ENCODE measurements at places on chromosomes 2 and 18. TPM values are rescaled to one million over a fixed set of nuclear protein-coding genes. Genes with fewer than 3 reads are reported as not detected.

DNA sequence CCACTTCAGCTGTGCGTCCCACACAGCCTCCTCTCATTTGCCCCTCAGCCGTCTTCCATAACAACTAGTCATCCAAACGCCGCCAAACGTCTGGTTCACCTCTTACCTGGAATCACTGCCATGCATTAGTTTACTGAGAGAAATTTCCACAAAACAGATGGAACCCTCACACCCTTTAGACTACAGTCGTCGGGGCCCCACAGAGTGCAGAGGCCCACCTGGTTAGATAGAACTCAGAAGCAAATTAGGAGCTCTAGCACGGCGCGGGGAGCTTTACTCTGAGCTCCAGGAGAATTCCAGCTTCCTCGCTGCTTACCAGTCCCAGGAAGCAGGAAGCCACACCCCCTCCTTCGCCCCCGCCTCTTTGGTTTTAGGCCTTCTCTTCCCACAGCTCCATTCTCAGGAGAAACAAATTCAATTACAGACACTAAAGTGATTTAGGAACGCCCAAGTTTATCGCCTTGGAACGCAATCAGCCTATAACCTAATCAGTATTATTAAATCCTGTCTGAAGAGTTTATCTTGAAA, 9.4 kb downstream of the RNU2-63P start:
- DNase-seq: no peak

DNA sequence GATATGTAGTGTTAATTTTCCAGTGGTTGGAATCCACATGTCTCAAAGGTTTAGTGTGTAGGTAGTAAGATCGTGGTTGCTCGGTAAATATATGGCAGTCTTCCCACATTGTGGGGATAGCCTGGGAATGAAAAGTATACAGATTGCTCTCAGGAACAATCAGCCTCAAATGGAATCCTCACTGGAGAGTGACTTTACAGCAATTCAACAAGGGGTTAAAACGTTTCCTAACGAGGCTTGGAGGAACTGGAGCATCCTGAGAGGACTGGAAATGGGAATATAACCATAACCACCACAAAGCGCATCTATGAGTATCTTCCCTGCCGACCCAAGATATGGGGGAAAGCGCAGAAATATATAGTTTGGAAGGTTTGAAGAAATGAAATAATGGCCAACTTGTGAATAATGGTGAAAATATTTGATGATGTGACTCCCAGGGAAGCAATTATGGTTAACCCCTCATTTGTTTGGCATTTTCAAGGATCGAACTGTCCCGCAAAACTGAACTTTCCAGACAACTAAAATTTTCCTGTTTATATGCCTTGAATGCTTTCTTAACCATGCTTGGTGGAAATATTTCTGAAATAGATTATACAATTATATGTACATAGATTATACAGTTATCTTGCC, 100.7 kb upstream of the FOSL2 start:
- no peak for DNase-seq

NMUR1 gene
- total RNA-seq: not detected

DNA sequence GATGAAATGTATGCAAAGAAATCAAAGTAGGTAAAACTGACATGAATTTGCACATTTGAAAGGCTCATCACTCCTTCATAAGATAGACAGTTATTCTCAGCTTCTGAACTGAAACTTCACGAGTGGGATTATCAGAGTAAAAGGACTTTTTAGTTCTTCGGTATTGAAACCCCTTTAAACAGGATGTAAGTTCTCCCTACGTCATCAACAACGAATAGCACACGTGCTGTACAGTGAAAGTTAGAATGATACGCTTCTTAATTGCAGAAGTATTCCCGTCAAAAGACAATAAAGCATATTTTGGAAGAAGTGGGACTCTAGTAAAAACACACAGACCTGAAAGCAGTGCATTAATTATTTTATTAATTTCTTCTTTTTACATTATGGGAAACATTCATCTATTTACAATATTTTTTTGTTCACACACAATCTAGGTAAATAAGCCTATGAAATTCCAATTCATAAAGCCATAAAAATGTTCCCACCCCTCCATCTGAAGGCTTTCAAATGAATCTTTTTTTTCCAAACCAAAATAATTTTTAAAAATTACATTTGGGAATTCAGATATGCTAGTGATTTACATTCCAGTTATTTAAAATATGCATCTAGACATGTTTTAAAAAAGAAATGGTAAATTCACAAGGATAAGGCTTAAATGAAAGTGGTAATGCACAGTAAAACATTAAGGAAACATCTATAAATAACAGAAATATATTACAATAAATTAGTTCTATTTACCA, 45.9 kb downstream of the TGIF1 start:
- no peak for DNase-seq

DNA sequence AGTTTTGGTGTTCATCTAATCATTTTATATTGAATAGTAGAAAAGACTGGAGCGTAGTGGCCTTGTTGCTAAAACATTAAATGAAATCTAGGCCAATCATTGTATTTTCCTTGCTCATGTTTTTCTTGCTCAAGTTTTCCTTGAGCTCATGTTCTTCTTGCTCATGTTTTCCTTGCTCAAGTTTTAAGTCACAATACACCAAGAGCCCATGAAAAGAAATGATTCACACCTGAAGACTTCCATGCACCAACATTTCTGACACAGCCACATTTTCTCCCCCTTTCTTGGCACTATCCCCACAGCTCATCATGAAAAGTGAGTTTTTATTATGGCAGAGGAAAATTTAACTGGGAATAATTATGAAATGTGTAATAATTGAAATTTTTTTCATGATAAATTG, 92.0 kb downstream of the LRP1B start:
- no peak for DNase-seq

SERPINB3 gene
- not detected for total RNA-seq

LCT gene
- total RNA-seq: not detected

GRCh38 chr18:75977081-75977480, 518.0 kb downstream of the ZNF516 start:
- DNase-seq: no peak

LRATD1 gene
- not detected for total RNA-seq

DNA sequence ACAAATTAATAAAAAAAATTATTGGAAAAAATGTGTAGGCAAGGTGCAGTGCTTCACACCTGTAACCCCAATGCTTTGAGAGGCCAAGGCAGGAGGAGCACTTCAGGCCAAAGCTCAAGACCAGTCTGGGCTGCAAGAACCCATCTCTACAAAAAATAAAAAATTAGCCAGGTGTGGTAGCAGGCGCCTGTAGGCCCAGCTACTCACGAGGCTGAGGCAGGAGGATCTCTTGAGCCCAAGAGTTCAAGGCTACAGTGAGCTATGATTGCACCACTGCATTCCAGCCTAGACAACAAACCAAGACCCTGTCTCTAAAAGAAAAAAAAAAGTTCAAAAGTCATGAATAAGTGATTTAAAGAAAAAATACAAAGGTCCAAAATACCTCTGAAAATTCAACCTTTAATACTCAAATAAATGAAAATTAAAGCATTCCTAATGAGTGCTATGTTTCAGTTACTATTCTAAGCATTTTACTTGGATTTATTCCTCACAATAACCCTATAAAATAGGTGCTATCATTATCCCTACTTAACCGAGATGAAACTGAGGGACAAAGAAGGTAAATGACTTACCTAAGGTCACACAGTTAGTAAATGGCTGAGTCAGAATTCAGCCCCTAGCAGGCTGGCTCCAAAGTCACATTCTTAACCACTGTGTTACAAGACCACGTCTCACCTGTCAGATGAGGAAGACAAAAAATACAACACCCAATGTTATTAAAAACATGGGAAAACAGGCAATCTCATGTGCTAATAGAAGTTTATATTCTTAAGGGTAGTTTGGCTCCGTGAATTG, 36.4 kb upstream of the PCBP1 start:
- no peak for DNase-seq

DNA sequence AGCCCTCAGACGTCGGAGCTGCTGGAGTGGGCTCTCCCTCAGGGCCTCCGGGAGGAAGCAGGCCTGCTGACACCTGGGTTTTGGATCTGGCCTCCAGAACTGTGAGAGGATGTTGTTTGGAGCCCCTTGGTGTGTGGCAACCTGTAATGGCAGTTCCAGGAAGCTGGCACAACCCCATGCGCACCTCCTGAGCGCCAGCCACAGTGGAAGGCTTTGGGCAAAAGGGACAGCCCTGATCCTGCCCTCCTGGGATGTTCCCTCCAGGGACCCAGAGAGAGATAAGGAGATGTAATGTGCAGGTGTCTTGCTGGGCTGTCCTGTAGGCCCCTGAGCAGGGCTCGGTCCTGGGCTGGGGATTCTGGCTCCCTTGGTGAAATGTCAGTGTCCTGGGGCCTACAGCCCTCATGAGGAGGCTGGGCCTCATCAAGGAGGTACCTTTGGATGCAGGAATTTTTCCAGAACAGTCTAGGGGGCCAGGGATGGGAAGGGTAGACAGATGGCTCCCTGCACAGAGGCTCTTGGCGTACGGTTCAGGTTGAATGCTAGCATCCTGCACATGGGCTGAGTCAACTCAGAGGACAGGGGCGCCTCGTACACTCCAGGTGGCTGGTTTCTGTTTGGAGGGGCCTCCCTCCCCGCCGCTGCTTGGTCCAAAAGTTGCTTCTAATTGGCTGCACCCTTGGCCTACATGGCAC, 61.1 kb downstream of the ASB1 start:
- DNase-seq: no peak

DNA sequence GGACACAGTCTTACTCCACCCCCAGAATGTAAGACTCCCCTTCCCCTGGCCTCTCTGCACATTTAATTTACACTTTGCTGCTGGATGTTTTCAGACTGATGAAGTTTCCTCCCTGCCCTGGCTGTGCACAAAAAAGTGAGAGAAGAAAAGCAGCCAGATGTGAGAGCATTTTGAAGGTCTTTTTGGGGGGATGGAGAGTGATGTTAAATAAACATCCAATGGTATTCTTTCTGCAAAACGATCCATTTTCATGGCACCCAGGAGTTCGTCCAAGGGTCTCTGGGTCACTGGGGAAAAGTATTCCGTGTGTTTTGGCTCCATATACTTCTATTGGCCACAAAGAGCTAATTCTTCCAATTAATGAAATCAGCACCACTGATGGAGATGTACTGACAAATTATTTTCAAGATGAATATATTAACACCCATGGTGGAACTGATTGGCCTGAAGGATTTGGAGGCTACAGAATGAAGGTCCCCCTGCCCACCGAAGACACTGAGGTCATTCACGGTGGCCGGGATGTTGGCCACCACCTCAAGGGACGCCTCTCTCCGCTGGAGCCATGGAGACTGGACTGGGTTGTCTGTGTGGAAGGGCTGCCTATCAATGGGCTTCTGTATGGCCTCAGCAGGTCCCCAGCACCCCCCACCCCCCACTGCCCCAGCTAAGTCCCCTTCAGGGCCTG, 107.6 kb upstream of the PKDCC start:
- DNase-seq: no peak

- DNase-seq: peak; percentile 37
Observed at GRCh38 chr2:151410485-151410834, 758 bp downstream of the RIF1 start.

DNA sequence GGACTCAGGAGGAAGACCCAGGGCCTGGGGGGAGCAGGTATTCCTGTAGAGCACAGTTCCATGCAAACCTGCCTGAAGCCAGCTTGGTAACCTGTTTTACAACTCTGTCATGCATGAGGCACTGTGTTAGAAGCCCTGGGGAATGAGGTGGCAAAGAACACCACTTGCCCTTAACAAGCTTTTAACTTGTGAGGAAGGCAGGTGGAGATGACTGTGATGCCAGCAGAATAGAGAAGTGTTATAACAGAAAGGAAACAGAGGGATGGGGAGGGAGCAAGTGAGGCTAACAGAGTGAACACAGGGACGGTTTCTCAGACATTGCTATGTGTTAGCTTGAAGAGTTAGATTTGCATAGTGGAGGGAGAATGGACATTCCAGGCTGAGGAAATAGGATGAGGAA, 11.5 kb upstream of the IL1A start:
- DNase-seq: no peak

- DNase-seq: no peak
Observed at GRCh38 chr18:23864624-23865023, 149.9 kb upstream of the TTC39C start.

KIF1A gene
- 4.0 TPM for total RNA-seq

PSD4 gene
- 2.1 TPM for total RNA-seq

PAIP2B gene
- total RNA-seq: 3.1 TPM

GRCh38 chr18:68448736-68449135, 266.2 kb downstream of the TMX3 start:
- no peak for DNase-seq

DNA sequence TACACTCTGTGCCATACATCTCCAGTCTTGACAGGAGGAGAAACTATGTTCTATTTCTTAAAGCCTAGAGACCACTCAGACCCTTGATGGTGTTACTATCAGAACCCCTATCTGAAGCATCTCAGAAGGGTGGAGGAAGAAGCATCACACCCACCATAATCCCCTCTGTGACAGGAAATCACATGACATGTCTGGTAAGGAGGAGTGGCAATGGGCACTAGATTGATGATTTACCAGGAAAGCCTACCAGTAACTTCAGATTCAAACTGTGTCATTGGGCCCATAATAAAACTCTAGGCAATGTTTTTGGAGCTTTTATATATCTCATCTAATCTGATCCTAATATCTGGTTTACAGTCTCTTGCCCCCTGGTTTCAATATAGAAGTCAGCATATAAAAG, 37.1 kb upstream of the C2orf66 start:
- no peak for DNase-seq

DNA sequence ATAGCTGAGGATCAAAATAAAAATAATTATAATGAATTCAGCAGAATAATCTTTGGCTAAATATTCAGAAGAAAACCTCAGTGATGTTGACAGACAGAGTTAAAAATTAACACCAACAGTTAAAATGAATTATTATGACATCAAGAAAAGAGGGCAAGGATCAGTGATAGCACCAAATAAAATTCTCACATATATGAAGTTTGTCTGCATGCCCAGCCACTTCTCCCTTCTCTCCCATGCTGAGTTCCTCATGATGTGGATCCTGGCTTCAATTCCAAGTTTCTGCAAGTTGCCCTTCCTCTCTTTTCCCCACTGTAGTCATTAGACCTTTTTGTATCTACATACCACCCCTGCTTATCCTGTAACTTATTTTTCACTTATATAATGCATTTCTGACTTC, 6.8 kb downstream of the STRADB start:
- DNase-seq: no peak

TYMS gene
- 83.7 TPM for total RNA-seq

- no peak for DNase-seq
Observed at GRCh38 chr2:222972420-222972819, 79.6 kb upstream of the KCNE4 start.

DNA sequence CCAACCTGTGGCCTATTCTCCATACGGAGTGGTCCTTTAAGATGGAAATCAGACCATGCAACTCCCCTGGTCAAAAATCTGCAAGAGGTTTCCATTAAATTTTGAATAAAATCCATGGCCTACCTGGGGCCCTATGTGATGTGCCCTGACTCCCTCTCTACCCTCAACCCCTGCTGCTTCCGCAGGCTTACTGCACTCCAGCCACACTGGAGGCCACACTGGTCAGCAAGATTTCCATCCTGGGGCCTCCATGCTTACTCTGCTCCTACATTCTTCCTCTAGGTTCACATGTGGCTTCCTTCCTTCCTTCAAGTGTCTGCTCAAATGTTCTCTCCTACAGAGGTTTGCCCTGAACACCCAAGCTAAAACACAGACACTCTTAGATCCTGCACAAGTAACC, 40.6 kb downstream of the FARSB start:
- no peak for DNase-seq

HOXD9 gene
- total RNA-seq: 4.4 TPM

- no peak for DNase-seq
Observed at GRCh38 chr2:140589696-140590095, 1541.1 kb downstream of the LRP1B start.

All from SJCRH30 (cell line).